ENCODE measurements at places on chromosomes 16 and 17.

DNA sequence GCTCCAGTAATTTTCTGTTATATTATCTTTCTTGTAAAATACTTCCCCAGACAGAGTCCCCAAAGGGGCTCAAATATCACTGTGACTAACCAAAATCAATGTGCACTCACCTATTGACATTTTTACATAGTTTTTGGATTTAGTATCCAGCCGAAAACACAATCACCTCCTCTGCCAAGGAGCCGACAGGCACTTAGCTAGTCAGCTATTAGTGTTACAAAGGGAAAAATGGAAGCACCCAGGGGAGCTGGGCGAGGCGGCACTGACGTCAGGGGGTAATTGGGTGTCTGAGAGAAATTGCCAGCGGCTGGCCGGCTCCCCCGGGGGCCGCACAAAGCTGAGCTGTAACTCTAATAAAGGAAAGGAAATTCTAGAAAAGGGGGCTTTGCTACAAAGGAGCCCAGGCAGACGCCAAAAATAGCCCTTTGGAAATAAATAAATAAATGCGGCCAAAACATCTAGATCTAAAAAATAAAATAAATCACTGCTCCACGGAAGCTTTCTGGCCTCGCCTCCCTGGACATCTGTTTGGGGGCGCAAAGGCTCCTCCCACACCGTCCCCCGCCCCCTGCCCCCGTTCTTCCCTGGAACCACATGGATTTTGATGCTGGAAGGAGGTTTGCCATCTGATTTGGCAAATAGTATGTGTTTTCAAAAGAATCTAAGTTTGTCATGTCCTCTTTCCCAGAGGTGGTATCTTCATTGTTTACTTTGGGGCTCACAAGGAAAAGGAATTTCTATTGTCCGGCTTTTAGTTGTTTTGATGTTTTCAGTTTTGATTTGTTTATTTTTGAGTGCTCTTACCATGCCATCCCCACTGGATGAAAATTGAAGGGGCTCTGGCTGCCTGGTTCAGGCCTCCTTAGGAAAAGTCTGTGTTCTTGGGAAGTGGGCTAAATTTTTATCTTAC, 156.7 kb downstream of the ZNF423 start:
- no peak for DNase-seq

GRCh38 chr17:42060231-42060630, 9.8 kb upstream of the C17orf113 start:
- no peak for DNase-seq

- DNase-seq: no peak
Measured at GRCh38 chr17:43897831-43898230, 9.5 kb downstream of the MPP2 start.

DNA sequence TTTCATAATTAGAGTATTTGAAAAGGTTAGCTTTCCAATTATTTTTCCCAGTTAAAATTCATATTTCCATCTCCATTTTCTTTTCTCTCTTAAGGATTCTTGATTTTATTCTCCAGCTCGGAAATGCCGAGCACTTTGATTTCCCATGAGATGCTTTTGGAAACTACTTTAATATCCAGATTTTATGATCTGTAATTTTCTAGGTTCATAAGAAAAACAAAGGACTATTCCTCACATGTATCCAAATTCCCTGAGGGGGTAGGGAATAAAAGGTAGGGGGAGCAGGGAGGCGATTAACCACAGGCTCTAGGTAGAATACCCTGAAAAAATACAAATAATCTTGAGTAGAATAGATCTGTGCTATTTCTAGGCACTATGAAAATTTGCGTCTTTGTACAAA, 938 bp downstream of the RNF43 start:
- DNase-seq: no peak

DNA sequence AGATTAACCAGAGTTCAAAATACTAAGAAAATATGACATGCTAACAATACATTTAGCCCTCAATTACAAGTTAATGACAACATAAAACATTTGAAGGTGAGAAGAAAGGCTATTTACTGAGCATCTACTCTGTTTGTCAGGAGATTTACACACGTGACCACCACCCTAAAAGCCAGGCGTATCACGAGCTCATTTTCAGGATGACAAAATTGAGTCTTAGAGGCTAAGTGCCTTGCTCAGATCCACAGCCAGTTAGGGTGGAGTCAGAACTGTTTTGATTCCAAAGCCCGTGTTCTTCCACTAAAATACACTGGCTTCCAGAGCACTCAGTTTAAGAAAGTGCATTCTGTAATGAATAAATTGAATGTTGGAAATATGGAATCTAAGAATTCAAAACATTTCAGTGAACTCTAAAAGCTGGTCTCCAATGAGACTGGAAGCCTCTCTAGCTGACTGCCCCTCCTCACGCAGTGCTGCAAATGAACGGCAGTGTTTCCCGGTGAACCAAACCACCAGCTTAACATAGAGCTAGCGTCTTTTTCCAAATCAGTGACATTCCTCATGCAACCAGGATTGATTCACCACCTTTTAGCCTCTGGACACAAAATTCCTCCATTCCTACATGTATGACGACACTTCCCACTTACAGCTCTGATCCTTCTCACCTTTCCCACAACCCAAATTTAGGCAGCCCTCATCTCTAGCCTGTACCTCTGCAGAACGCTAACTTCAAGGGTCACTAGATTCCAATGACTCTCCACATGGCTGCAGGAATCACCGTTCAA, 5.9 kb downstream of the ZDHHC7 start:
- DNase-seq: no peak

GRCh38 chr17:77306048-77306789, 165.4 kb downstream of the SEC14L1 start:
- DNase-seq: no peak

DNA sequence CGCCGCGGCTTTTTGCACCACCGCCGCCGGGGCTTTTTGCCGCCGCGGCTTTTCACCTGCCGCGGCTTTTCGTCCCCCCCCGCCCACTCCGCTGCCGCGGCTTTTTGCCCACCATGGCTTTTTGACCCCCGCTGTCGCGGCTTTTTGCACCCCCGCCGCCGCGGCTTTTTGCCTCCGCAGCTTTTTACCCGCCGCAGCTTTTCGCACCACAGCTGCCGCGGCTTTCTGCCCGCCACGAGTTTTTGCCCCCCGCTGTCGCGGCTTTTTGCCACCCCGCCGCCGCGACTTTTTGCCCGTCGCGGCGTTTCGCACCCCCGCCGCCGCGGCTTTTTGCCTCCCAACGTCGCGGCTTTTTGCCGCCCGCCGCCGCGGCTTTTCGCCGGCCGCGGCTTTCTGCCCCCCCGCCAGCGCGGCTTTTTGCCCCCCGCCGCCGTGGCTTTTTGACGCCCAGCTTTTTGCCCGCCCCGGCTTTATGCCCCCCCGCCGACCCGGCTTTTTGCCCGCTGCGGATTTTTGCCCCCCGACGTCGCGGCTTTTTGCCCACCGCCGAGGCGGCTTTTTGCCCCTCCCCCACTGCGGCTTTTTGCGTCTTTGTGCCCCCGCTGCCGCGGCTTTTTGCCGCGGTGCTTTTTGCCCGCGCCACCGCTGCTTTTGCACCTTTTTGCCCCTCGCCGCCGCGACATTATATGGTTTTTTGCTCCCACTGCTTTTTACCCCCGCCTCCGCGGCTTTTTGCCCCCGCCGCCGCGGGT, 1343.6 kb downstream of the TP53TG3F start:
- DNase-seq: no peak

GRCh38 chr17:32609085-32609484, 122.3 kb downstream of the CDK5R1 start:
- peak; percentile 23 for DNase-seq
